ENCODE measurements at places on chromosomes 13 and 19.
A peak's percentile ranks its signal among the peaks of the same experiment; 100 is the strongest.

- DNase-seq, result peak; percentile 75
Observed at GRCh38 chr19:926589-927350, 935 bp downstream of the ARID3A start.

DNA sequence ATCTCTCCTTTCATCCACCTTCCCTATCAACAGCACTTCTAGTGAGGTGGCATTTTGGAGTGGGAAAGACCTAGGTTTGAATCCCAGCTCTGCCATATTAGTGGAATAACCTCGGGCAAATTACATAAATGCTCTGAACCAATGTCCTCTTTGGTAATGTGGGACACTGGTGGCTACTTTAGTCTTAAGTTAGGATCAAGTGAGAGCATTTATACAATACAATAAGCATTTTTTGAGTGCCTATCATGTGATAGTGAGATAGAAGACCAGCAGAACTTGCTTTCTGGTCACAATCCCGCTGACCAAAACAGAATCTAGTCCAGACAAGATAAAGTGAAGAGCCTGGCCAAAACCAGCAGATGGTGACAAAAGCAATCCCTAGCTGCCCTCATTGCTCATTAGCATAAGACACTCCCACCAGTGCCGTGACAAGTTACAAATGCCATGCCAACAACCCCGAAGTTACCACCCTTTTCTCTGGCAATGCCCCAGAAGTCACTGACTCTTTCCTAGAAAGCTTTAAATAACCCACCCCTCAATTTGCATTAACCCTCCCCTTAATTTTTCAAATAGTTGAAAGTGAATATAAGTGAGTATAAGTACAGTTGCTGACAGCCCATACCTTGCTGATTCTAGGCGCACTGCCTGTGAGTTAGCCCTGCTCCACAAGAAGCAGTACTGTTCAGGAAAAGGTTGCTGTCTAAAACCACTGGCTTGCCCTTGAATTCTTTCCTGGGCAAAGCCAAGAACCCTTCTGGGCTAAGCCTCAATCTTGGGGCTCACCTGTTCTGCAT is 28.9 kb upstream of the KPNA3 start:
- DNase-seq, result no peak

GRCh38 chr19:48509467-48510194 is 2.0 kb downstream of the LMTK3 start:
- no peak for DNase-seq

- DNase-seq, result no peak
Observed at GRCh38 chr13:34748073-34748472, 194.0 kb upstream of the NBEA start.

- no peak for DNase-seq
Observed at GRCh38 chr13:28379371-28380083, 115.4 kb downstream of the FLT1 start.

DNA sequence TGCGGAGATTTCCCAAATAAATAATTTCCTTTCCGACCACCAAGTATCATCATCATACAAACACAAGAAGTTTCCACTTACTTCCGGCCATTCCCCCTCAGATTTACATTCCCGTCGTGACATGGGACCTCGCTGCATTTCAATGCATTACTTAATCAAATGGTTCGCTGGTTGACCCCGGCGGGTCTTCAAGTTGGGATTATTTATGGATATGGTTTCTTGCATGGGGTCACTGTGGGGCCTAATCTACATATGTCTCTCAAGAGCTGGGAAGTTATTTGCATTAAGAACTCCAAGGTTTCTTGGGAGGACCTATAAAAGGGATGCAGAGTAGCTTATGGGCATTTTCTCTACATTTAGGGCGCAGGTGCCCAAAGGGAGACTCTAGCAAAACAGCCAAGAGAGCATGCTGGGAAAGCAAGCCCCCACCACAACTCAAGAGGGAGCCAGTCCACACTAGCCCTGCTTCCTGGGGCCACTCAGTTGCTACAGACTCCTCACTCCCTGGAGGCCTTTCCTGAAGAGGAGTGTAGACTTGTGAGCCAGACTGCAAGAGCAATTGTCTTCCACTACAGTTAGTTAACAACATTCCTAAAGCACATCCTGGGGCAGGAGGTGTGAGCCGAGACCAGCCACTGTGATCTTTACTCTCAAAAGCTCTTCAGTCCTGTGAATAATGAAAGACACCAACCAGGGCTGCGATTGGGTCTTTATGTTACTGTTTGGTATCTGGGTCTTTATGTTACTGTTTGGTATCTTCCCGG is 125.3 kb downstream of the KATNAL1 start:
- DNase-seq, result no peak

- DNase-seq, result no peak
Observed at GRCh38 chr19:30547246-30547645, 175.1 kb downstream of the ZNF536 start.

GRCh38 chr19:37583340-37583739 is 11.3 kb downstream of the ZNF571 start:
- DNase-seq, result no peak

DNA sequence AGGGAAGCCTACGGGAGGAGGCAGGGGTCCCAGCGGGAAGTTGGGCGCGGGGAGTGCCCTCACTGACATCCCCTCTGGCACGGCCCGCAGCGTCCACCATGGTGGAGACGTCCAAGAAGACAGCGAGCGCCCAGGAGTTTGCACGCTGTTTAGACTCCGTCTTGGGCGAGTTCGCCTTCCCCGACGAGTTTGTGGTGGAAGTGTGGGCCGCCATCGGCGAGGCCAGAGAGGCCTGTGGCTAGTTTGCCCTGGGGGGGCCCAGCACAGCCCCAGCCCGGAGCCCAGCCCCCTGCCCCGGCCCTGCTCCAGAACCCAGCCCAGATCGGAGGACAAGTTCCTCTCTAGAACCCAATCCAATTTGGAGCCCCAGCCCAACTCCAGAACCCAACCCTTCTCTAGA is 4.7 kb downstream of the GIPC3 start:
- no peak for DNase-seq

DNA sequence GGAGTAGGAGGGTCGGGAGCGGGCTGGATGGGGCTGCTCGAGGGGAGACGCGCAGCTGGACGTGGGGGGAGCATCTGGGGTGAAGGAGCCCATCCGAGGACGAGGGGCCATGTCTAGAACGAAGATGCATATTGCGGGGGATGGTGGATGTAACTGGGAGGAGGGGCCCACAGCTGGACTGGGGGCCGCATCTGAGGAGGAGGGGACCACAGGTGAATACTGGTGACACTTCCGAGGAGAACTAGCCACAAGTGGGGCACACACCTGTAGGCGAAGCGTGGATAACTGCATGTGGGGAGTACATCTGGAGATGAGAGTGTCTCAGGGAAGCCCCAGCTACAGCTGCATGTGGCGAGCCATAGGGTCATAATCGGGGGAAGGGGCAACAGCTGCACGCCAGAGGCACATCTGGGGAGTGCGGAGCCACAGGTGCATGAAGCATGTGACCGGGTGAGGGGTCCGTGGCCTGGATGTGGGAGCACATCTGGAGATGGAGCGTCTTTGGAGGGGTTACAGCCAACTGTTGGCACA is 402 bp downstream of the ZSWIM9 start:
- no peak for DNase-seq

DNA sequence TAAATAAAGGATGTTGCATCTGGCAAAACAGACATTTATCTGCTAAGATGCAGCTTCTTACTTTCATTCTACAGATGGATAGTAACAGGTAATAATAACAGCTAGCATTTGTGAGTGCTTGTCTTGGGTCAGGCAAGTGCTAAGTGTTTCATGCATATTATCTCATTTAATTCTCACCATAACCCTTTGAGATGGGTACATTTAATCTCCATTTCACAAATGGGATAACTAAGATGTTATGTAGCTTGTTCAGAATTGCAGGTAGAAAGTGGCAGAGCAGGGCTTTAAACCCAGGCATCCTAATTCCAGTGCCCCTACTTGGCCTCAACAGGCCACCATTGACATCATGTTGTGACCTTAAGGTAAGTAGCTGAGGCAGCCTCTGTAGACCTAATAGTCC is 69.8 kb downstream of the LMO7 start:
- no peak for DNase-seq

DNA sequence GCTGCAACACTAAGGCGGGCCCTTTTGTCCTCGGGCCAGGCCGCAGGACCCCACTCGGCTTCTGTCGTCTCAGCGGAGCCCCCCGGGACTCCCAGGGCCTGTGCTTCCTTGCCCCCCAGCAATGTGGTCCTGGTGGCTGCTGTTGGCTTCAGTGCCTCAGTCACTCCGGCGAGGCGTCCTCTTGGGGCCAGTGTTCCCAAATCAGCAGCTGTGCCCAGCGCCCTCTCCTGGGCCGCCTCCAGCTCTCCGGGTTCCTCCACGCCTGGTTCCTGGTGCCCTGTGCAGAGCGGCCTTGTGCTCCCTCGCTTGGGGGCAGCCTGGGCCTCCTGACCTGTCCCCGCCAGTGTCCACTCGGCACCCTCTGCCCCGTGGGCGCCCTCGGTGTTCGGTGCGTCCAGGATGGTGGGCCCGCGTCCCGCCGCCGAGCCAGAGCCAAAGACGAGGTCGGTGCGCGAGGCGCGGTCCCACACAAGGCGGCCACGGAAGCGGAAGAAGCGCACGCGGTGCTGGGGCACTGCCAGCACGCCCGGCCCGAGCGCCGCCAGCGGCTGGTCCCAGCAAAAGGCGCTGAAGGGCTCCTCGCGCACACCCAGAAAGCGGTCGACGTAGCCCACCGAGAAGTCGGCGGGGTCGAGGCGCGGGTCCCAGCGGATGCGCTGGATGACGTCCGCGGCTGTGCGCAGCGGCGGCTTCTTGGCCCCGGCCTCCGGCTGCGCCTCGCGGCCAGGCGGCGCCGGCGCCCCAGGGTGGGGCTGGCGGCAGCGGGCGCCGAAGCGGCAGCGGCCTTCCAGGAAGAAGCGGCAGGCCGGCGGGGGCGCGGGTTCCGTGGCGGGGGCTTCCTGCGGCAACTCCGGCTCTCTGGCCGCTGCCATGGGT is 685 bp downstream of the LENG9 start:
- peak; percentile 76 for DNase-seq

DNA sequence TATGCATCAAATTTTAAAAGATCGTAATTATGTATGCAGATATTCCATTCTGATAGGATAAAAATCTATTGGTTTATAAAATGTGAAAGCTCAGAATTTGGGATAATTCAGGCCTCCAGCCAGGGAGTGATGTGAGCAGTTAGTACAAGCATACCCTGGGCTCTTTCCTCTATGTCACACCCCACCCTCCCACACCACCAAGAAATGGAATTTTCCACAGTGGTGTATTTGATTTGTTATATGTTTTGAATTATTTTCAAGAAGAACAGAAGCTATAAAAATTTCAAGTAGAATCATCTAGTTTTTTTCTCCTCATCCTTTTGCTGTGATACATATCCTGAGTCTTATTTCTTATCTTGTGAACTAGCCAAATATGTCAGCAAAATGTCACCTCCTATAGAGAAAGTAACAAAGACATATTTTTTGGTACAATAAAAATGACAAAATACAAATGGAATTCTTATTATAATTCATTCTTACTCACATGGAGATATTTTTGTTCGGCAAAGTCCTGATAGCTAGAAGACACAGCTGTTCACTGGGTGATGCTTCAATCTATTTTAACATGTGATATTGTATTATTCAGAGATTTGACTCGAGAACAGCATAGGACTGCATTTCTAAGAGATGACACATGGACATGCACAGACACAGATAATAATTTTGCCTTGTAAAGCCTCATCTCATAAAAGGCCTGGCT is 61.2 kb upstream of the FRY start:
- no peak for DNase-seq

DNA sequence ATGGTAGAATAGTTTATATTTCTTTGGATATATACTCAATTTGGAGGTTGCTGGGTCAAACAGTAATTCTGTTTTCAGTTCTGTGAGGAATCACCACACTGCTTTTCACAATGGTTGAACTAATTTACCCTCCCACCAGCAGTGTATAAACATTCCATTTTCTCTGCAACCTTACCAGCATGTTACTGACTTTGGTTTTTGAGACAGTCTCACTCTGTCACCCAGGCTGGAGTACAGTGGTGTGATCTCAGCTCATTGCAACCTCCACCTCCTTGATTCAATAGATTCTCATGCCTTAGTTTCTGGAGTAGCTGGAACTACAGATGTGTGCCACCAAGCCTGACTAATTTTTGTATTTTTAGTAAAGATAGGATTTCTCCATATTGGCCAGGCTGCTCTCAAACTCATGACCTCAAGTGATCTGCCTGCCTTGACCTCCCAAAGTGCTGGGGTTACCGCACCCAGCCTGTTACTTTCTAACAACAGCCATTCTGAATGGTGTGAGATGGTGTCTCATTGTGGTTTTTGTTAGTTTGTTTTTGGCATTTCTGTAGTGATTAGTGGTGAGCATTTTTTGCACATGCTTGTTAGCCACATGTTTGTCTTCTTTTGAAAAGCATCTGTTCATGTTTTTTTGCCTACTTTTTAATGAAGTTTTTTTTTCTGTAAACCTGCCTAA is 12.5 kb downstream of the ZNF714 start:
- no peak for DNase-seq

DNA sequence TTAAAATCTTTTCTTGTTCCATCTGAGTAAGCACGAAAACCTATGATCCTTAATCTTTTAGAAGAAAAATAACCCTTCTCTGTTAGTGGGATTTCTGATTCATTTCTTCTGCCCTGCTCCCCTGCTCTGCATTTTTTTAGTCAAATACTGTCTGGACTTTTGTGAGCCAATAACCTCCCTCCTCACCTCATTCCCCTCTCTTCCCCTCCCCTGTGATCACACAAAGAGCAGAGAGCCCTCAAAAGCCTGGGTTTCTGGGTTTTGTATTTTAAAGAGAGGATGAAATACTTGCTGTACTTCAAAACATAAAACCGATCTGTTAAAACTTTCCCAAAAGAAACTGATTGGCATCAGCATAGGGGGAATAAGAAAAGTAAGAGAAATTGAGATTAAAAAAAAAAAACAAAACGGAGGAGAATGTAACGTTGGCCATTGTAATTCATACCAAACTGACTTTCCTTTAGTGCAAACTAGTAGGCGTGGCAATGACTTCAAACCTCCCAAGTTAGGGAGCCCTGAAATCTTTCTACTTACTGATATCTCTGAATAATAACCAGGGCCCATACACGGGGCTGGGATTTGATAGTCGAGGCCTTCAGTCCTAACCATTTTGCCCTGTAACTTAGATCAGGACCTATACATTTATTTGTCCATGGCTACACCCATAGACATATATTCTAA is 232.9 kb downstream of the TM9SF2 start:
- DNase-seq, result no peak

- peak; percentile 52 for DNase-seq
Observed at GRCh38 chr19:45884682-45885555, 1.0 kb downstream of the IRF2BP1 start.

GRCh38 chr13:92488249-92488852 is 738.3 kb upstream of the GPC6 start:
- DNase-seq, result no peak
